ENCODE measurements at places on chromosomes 7 and 10. TPM values are rescaled to one million over a fixed set of nuclear protein-coding genes. Genes with fewer than 3 reads are reported as not detected.

Gene TMEM196
- total RNA-seq: not detected

Gene ALOX5
- total RNA-seq: 1.1 TPM

Gene FGL2
- total RNA-seq: 0.55 TPM

Gene TRIP6
- 25.8 TPM for total RNA-seq

Gene NODAL
- total RNA-seq: not detected

DNA sequence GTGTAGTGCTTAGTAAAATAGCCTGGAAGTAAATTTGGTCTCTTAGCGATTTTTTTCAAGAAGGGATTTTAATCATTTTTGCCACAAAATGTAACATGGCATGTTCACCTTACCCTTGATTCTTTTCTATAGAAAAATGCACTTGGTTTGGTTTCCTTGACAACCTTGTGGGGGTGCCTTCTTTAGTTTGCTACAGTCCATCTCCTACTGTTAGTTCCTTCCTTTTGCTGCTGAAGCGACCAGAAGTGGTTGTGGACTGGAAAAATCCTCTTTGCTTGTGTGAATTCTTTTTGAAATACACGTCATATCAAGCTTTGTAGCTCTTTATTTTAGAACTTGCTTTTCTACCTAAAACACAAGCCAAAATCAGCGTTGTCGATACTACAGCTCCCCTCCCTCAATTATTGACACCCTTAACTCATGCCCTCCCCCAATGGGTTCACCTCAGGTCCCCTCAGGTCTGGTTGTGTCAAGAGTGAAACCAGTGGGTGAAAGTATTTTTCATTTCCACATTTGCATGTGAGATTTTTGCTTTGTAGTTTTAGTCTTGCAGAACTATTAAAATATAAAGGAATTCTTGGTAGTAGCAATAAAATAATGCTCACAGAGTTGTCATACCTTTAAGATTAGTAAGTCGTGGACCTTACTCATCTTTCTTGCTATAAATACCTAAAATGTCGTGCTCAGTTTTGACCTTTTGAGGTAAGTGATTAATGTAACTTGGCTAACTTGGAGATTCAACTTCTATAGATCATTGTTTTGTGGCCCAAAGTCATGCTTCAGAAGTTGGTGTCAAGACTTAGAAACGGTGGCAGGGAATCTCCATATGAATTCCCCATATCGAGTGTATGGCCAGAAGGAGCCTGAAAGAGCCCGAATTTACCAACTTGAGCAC is 1.5 kb downstream of the ACTR3B start:
- no peak for DNase-seq

DNA sequence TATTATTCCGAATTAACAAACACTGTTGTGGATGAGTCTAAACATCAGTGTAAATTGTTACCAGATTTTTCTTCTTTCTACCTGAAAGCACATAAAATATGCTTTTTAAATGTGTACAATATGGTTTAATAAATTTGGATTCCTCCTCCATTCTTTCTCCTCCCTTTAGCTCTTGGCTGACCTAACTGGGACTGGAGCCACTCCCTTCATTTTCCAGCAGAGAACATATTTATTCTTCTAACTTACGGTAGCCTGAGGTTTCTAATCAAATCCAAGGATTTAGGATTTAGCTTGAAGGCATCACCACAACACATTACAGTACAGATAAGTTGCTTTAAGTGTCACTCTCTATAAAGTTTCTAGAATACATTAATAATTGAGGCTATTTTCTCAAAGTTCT is 88.2 kb upstream of the SEMA3C start:
- no peak for DNase-seq

GRCh38 chr7:138752518-138753149 is 45.2 kb upstream of the TMEM213 start:
- peak; percentile 98 for DNase-seq

DNA sequence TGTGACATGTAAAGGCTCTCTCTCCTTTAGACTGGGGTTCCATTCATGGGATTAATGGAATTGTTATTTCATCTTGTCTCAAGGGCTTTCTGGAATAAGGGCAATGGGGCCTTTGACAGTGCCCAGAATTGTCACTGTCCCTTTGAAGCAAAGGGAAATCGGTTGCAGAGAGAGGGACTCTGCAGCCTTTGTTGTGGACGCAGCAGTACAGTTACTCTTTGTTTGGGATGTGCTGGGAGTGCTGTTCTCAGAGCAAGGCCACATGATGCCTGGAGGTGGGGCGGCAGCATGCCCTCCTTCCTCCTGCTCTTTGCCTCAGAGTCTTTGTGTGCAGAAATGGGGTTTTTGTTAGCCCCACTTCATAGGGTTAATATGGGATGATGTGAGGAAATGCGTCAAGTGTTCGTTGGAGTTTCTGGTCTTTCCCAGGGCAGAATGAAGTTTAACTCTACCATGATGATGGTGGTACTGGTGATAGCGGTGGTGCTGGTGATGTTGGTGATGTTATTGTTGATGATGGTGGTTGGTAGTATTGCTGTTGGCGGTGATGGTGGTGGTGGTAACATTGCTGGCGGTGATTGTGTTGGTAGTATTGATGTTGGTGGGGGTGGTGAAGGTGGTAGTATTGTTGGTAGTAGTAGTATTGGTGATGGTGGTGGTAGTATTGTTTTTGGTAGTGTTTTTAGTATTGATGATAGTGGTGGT is 45.3 kb downstream of the DOCK1 start:
- DNase-seq: no peak

DNA sequence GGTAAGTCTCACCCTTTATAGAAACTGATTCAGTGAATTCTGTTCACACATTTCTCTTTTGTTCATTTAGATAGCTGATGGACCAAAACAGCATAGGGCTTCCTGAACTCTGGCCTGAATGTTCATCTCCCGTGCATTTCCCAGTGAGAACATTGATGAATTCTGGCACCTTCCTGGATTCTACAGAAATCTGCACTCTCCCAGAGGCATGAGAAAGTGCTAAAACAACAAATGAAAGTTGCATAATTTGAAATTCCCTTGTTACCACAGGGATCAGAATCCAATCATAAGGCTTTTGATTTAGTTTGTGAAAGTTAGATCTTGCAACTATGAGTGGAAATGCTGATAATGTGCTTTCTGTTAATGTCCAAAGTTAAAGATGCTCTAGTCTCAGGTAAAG is 29.7 kb upstream of the SCIN start:
- DNase-seq: no peak

GRCh38 chr7:154584352-154585252 is 418.3 kb downstream of the PAXIP1 start:
- no peak for DNase-seq

DNA sequence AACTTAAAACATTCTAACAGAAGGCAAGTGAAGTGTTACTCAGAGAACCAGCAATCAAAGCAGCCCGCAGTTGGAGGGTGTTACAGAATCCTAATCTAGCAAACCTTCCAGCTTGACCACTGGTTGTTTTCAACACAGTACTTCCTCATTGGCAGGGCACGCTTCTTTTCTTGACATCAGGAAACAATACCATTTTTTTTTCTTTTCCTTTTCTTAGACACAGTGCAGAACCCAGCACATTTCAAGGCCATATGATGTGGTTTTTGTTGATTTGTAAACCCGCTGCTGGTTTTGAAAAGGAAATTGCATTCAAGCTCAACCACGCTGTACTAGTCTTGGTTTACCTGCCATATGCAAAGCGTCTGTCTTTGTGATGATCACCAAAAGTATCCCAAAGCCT is 33.4 kb downstream of the RHOBTB1 start:
- no peak for DNase-seq

DNA sequence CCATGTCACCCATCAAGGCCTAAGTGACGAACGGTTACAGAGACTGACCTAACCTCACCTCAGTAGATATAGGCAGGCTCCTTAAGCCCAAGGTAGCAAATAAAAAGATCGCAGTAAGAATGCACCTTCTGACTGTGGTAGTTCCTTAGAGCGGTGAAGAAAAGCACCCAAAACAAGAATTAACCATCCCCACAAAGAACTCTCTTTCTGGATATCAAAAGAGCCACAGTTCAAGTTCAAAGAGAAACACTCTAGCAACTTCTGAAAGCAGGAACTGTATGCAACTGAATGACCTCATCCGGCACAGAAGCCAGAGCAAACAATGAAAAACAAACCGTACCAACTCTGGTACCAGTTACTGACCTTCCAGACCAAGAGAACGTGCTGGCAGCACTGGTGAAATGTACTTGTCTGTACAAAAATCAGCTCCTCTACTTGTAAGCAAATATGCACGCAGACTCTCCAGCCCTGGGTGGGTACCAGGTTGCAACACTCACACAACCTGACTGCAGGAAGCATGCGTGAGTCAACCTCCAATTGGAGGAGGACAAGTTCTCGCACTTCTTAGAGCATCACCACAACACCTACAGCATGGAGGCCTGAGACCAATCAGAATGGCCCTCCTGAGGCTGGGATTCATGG is 202.7 kb downstream of the FAM107B start:
- peak; percentile 78 for DNase-seq

- DNase-seq: peak; percentile 5
Measured at GRCh38 chr10:43199088-43199683, 60.9 kb downstream of the CSGALNACT2 start.

- no peak for DNase-seq
Measured at GRCh38 chr10:44967616-44968015, 8.0 kb downstream of the RASSF4 start.

- no peak for DNase-seq
Measured at GRCh38 chr7:108211382-108212201, 81.4 kb upstream of the LAMB4 start.

GRCh38 chr10:22554461-22555182 is 159.8 kb downstream of the PIP4K2A start:
- DNase-seq: no peak

DNA sequence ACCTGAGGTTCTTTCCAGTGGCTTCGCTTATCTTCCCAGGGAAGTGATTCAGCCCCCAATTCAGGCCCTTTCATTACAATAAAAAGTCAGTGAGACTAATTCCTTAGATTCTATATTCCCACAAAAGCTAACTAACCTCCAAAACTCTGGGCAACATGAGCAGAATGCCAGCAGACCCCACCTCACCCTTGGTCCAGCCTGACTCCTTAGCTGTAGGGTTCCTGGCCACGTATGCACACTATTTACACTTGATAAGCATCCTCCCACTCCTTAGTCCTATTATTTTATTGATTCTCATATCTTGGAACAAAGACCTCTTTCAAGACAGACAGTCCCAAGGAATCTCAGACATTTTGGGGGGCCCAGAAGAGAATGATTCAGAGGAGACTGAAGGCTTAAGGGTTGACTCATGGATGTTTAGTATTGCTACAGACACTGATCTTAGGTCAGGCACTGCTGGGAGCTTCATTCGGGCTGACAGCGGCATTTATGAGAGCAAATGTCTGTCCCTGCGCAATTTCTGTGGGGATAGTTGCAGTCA is 162.6 kb upstream of the GDF10 start:
- DNase-seq: no peak

DNA sequence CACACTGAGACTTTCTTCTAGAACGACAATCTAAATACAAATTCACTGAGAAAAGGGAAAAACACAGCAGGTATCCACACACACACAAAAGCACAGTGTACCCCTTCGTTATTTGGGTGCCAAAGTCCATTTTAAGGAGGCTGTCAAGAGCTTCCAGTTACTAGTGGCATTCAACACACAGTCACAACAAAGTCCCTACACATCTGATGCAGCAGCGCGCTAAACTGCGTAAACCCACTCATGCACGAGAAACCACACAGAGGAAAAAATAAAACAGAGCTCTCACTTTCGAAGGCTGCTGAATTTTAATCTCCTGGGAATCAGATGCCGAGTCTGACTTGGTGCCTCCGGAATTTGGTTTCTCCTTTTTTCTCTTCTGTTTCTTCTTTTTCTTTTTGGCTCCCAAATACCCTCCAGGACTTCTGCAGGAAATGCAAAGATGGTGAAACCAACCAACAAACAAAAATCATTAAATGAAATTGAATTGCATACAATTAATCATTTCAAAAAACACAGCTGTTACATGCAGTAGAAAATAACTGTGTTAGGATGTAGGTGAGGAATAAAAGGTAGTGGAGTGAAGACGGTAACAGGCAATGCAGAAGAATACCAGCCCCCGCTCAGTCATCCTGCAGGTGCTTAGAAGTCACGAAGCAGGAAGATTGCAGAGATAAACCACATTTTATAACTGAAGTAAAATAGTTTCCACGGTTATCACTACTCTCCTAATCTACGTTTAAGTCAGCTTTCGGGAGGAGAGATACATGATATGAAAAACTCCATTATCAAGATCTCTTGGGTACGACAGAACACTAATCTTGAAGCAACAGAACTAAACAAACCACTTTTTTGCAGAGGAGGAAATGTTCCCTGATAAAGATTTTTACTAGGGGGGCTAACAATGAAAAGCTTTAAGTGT is 27.1 kb downstream of the NMT2 start:
- peak; percentile 51 for DNase-seq

- no peak for DNase-seq
Measured at GRCh38 chr7:106060394-106060920, 51.7 kb downstream of the SYPL1 start.
